Psoas muscle (tissue), 8 donors: ENCODE measurements at places on chromosomes 3 and 15. TPM values are rescaled to one million over a fixed set of nuclear protein-coding genes. Genes with fewer than 3 reads are reported as not detected.
A peak's percentile ranks its signal among the peaks of the same experiment; 100 is the strongest.

DNA sequence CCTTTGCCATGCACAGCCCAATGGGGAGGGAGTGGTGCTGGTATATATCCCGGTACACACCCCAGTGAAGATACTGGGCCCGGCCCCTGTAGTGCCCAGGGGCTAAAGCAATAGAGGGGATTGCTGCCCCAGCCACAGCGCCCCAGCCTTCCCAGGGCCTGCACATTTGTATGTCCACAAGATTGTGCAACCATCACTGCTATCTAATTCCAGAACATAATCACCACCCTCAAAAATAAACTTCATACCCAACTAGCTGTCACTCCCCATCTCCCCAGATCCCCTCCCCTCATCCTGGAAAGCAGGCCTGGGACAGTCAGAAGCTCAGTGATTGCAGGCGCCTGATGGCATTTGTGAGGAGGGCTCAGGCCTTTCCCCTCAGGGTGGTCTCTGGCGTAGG lies 13.5 kb downstream of the GNAI2 start:
- no peak for DNase-seq

MME gene
- 25.6 TPM for total RNA-seq

TGM5 gene
- total RNA-seq = not detected

MOBP gene
- not detected for total RNA-seq

SYNPR gene
- total RNA-seq = not detected

SCG5 gene
- total RNA-seq = 0.21 TPM

DNA sequence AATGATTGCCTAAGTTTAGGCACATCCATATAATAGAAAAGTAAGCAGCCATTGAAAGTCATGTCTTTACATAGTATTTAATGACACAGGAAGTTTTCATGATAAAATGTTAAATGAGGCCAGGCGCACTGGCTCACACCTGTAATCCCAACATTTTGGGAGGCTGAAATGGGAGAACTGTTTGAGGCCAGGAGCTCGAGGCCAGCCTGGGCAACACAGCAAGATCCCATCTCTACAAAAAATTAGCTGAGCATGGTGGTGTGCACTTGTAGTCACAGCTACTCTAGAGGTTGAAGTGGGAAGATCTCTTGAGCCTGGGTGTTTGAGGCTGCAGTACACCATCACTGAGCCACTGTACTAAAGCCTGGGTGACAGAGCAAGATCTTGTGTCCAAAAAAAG lies 59.4 kb downstream of the SETMAR start:
- DNase-seq = no peak

ALG1L2 gene
- total RNA-seq = not detected

DAZL gene
- not detected for total RNA-seq

DNA sequence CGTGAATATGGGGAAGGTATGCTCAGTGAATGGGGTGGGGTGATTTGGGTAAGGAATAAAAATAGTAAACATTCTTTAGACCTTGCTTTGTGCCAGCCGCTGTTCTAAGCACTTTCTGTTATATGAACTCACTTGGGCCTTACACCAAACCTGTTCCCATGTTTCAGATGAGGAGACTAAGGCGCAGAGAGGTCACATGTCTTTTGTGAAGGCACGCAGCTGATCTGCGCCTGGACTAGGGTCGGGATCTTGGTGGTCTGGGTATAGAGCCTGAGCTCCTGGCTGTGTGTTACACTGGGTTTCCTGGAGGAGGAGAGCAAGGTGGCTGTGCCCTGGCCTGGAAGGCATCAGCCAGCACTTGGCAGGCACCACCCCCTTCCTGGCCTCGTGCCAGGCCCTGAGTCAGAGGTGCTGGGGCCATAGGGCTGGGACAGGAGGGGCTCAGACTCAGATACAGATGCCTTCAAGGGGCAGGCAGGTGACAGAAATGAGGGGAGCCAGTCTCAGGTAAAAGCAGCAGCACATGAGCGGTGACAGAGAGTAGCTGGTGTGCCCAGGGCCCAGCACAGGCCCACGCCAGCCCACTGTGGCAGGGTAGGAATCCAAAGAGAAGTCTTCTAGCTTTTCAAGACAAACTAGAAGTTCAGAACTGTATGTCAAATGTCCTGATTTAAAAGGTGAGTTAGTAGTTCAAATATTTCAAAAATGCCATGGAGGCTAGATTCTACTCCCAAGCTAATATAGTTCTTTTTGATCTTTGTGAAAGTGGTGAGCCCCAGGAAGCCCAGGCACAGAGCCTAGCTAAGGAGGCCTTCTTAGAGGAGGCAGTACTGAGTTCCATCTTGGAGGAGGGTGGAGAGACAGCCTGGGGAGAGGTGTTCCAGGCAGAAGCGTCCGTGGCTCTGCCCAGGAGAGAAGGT lies 83.1 kb downstream of the DNAJB8 start:
- peak; percentile 89 for DNase-seq

C3orf20 gene
- 0.38 TPM for total RNA-seq

- no peak for DNase-seq
These were observed 152.7 kb downstream of the NFKBIZ start for GRCh38 chr3:102002056-102002455.

- DNase-seq = no peak
These were observed 638.6 kb upstream of the TBL1XR1 start for GRCh38 chr3:177835917-177836316.

ZNF80 gene
- not detected for total RNA-seq

DNA sequence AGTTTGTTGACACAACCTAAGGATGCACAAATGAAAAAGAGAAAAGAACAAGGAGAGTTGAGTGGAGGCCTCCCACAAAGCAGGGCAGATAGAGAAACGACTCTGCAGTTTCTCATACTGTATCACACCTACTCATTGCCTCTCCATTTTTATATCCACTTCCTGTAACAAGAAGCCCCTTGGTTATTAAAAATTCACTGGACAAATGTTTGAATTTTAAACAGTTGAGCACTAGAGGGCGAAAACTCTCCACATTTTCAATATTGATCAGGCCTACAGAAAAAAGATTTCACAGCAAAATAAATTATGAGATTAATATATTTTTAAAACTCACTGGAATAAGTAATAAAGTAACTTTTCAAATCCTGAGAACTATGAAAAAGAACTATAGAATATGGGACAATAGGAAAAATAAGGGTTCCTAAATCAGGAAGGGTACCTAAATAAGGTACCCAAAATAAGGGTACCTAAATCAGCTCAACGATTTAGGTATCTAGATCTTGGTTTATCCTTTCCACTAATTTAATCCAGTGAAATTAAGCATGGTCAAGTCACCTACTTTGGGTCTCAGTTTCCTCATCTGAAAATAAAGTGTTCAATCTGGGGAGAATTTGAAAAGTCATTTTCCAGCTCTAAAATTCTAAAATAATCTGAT lies 47.0 kb upstream of the PPIB start:
- DNase-seq = no peak

DNA sequence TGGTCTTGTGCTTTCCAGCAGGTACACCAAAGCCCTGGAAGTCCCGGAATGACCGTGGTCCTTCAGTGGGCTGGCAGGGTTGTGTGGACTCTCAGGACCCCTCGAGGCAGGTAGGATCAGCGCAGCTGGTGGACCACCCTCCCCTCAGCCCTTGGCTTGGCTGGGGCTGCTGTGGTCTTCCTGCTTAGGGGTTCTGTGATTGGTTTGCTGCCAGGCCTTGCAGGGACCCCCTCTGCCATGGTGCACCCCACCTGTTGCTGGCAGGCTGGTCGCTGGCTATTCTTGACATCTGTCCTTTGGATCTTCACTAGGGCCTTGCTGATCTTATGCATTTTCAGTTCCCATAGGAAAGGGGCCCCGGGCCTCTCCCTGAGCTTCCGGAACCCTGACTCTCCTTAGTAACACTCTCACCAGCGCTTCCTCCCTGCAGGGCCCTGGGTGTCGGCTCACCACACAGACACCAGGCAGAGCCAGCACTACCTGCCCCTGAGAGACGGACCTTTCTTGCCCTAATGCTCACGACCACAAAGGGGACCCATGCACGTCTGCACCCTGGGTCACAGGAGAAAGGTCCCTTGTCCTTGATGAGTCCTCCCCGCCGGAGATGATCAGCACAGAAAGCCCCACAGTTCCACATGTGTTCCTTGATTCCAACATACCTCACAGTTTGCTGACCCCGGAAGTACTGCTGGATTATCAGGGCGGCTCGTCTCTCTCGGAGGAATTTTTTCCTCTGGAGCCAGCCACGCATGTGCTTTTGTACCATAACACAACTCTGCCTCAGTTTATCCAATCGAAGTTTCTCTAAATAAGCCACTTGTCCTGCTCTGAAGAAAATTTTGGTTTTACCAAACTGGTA lies 51.7 kb downstream of the MYO5C start:
- no peak for DNase-seq

- no peak for DNase-seq
These were observed 3.0 kb upstream of the TKT start for GRCh38 chr3:53258600-53259426.

- DNase-seq = no peak
These were observed 24.8 kb downstream of the GABRR3 start for GRCh38 chr3:98010194-98010882.

DNA sequence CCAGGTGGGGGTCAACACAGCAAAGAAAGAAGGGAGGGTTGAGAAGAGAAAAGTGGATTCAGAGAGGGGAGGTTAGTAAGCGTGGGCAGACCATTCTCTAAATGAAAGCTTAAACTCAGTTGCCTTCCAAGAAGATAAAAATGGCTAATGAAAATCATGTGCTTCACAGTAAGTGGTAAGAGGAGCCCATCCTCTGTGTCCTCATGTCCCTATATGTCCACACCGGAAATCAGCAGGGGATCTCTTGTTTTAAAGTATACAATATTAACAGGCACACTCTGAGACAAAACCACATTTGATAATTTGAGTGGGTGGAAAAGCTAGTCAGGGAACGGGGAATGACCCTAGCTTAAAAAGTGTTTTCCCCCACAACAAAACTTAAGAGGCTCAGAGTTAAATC lies 4.4 kb upstream of the FOXP1 start:
- no peak for DNase-seq

- no peak for DNase-seq
These were observed 40.9 kb downstream of the CEMIP start for GRCh38 chr15:80820092-80820491.

GRCh38 chr3:8385848-8386620 lies 115.6 kb upstream of the LMCD1 start:
- DNase-seq = no peak

GRCh38 chr15:59622289-59622688 lies 10.7 kb downstream of the GCNT3 start:
- DNase-seq = no peak

- DNase-seq = no peak
These were observed 12.2 kb downstream of the SLCO2A1 start for GRCh38 chr3:134017490-134017889.

GRCh38 chr3:38112378-38112761 lies 24.6 kb downstream of the ACAA1 start:
- no peak for DNase-seq

DNA sequence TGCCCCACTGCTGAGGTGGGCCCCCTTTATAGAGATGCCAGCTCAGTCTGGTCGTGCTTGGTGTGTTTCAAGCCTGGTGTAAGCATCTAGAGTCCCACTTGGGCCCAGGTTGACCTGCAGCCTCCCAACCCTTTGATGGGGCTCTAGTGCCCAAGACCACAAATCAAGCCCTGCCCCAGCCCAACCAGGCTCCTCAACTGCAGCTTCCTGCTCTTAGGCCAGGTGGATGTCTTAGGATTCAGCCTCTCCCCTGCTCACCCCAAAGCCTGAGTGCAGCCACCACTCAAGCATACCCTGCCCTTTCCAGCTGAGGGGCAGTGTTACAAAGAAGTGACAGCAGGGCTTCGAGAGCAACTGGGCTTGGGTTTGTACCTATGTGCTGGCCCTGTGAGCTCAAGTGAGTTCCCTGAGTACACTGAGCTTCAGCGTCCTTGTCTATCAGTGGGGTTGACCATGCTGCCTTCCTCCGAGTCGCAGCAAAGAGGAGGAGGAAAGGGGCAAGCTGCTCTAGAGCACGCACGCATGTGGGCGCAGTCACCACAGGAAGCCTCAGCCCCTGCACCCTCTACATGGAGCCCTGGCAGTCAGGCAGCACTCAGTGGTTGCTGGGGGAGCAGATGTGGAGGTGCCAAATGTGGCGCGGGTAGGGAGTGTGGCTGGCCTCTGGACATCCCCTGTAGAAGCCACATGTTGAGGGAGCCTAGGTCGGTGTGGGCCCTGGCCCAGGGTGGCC lies 120.7 kb downstream of the EEFSEC start:
- DNase-seq = no peak

DNA sequence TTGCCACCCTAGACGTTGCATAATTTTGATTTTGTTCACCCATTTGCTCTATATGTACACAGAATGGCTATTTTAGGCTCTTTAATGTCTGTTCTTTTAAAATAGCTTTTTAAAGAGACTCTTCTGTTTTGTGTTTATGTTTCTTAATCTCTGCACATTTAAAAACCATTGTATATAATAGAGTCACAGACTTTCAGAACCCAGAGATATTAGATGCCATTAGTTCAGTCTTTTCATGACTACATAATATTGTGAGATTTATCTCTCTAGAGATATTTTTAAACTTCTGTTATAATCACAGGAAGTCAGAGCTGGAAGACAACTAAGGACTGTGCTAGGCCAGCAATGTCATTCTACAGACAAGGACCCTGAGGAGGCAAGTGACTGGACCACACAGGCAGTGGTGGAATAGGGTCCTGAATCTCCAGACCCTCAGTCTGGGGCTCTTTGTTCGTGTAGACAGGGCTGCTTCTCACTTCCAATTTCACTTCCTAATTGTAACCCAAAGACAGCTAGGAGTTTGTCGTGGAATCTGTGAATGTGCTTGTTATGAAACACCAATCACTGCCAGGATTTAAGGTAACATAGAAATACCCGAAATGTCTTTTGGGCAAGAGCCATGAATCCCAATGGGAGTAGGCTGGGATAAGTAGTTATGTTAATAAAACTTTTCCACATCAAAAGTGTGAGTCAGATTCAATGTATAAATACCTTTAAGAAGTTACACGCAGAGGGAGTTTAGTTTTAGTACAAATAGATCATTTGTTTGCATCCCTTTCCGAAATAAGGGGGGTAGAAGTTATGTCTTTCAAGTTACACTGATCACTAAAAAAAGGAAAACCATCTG lies 165.2 kb upstream of the ROPN1 start:
- DNase-seq = no peak

- DNase-seq = no peak
These were observed 42.3 kb downstream of the BOC start for GRCh38 chr3:113253702-113254101.

DNA sequence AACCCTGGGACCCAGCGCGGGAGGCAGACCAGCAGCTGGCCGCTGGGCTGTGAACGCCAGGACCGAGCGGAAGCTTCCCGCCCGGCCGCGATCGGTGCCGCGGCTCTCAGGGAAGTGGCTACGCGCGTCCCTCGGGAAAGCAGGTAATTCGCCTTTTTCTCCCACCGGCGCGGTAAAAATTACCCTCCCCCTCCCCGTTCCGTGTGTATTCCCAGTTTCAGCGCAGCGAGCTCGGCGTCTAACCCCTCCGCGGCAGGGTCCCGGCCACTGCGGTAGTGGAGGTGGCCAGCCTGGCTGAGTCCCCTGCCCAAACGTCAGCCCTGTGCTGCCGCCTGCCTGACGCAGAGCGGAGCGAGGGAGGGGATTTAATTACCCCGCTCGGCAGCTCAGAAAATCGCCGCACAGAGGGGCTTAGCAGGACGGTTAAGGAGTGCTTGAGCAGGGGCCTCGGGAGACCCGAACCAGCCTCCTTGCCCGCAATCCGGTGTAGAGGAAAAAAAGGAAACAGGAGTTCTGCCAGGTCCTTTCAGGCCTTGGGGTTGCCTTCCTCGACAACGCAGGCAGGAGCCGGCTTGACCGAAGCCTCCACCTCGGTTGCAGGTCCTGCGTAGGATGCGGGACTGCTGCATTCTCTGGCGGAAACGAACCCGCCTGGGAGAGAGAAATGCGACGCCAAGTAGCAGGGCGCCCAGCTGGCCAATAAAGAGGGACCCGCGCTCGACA lies 2.9 kb downstream of the GATA2 start:
- no peak for DNase-seq

PEX11A gene
- total RNA-seq = 5.8 TPM

- no peak for DNase-seq
These were observed 15.9 kb upstream of the OCA2 start for GRCh38 chr15:28114721-28115622.
